Prostate gland (tissue), 2 donors: ENCODE measurements at places on chromosomes 7 and 10. TPM values are rescaled to one million over a fixed set of nuclear protein-coding genes. Genes with fewer than 3 reads are reported as not detected.

- no peaks in the 10 kb centered on the region for H3K27me3 ChIP-seq
- peak; percentile 52 for DNase-seq
- H3K27ac ChIP-seq = peak overlapping the region; percentile 32
- H3K4me3 ChIP-seq = no peak overlapping the region
- peaks cover 8% of the 10 kb centered on the region for H3K4me1 ChIP-seq
These were observed 111.0 kb upstream of the ANLN start for GRCh38 chr7:36278620-36279172.

DNA sequence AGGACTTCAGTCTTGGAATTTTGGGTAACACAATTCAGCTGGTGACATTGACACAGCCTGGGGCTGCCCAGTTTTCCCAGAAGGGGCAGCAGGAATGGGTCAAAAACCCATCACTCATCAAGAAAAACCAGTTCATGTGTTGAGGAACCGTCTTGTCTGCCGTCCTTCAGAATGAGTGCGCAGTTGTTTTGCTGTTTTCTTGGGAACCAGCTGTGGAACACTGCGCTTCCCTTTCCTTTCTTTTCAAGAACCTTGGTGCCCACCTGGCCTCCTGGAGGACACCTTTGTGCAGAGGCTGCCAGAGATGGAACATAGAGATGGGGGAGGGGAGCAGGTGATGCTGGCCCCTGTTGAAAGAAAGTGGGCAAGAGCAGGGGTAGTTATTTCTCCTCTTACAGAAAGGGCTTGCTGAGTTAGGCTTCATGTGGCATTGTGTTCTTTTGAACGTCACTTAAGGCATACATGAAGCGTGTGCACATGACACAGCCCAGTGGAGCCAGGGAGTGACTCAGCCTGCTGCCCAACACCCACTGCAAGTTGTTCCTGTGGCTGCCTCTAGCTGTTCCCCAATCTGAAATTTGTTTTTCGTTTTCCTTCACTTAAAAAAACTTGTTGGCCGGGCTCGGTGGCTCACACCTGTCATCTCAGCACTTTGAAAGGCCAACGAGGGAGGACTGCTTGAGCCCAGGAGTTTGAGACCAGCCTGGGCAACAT, 87.4 kb upstream of the TNS3 start:
- no peaks in the 10 kb centered on the region for H3K27me3 ChIP-seq
- no peak overlapping the region for H3K27ac ChIP-seq
- DNase-seq = no peak
- no peak overlapping the region for H3K4me3 ChIP-seq
- H3K36me3 ChIP-seq = no peaks in the 10 kb centered on the region

- H3K27me3 ChIP-seq = no peaks in the 10 kb centered on the region
- DNase-seq = no peak
- no peaks in the 10 kb centered on the region for H3K36me3 ChIP-seq
These were observed 61.1 kb upstream of the CCDC71L start for GRCh38 chr7:106721816-106722785.

- no peak overlapping the region for H3K4me3 ChIP-seq
- H3K36me3 ChIP-seq = no peaks in the 10 kb centered on the region
- H3K27ac ChIP-seq = no peak overlapping the region
- DNase-seq = no peak
- no peaks in the 10 kb centered on the region for H3K27me3 ChIP-seq
- H3K4me1 ChIP-seq = no peaks in the 10 kb centered on the region
These were observed 86.6 kb upstream of the AGBL3 start for GRCh38 chr7:134899729-134900128.

- no peaks in the 10 kb centered on the region for H3K4me1 ChIP-seq
- no peaks in the 10 kb centered on the region for H3K27me3 ChIP-seq
- no peak overlapping the region for H3K4me3 ChIP-seq
- H3K36me3 ChIP-seq = no peaks in the 10 kb centered on the region
These were observed 503.8 kb downstream of the INHBA start for GRCh38 chr7:41199136-41199535.

- H3K27ac ChIP-seq = no peak overlapping the region
- no peaks in the 10 kb centered on the region for H3K4me1 ChIP-seq
These were observed 10.5 kb upstream of the SRPK2 start for GRCh38 chr7:105399043-105399725.

- H3K4me1 ChIP-seq = no peaks in the 10 kb centered on the region
- H3K36me3 ChIP-seq = no peaks in the 10 kb centered on the region
- no peak for DNase-seq
- no peak overlapping the region for H3K27ac ChIP-seq
These were observed 169.7 kb downstream of the CACNA2D1 start for GRCh38 chr7:82273886-82274285.

DNA sequence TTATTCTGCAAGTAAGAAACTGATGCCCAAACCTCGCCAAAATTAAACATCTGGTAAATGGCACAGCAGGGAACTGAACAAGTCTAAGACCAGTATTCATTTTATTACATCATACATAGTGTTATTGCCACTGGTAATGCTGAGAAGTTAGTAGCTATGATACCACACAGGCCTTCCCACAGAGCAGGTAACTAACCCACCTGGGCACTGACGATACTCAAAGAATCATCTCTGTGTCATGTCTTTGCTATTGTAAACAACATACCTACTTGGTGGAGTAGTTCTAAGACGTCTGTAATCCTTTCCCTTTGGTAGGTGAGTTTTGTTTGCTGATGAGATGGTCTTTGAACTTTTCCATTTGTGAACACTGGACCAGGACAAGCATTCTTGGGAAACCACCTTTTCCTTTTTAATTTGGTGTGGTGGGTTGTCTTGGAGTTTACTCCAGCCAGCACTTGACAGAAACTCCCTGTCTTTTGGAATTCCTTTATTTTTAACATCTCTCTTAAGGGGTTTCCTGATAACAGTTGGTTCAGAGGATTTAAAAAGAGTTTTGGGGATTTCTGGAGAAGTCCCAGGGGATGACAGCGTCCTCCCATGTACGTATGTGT, 40.9 kb downstream of the PDSS1 start:
- H3K36me3 ChIP-seq = no peaks in the 10 kb centered on the region
- no peaks in the 10 kb centered on the region for H3K27me3 ChIP-seq
- DNase-seq = no peak
- H3K4me1 ChIP-seq = no peaks in the 10 kb centered on the region
- H3K27ac ChIP-seq = no peak overlapping the region
- H3K4me3 ChIP-seq = no peak overlapping the region

- no peaks in the 10 kb centered on the region for H3K36me3 ChIP-seq
- no peaks in the 10 kb centered on the region for H3K27me3 ChIP-seq
- H3K4me1 ChIP-seq = no peaks in the 10 kb centered on the region
- H3K4me3 ChIP-seq = no peak overlapping the region
These were observed 5.4 kb downstream of the COBL start for GRCh38 chr7:51311166-51311565.

DNA sequence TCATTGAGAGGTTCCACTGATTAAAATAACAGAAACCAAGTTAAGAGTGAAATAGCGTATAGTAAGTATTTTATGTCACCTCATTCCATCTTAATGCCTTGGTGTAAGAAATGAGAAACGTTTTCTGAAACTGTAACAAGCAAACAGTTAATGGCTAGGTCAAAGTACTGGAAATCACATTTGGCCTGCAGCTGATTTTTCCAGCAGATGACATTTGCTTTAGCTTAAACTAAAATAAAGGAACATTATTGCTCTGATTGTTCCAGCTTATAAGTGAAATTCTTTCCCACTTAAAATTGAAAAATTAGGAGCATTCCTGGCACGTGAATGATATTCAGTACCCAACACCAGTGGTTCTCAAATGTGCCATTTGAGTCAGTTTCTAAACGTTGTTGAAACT, 213.6 kb upstream of the DPP6 start:
- no peaks in the 10 kb centered on the region for H3K36me3 ChIP-seq
- no peak overlapping the region for H3K27ac ChIP-seq
- H3K27me3 ChIP-seq = no peaks in the 10 kb centered on the region
- no peaks in the 10 kb centered on the region for H3K4me1 ChIP-seq

DNA sequence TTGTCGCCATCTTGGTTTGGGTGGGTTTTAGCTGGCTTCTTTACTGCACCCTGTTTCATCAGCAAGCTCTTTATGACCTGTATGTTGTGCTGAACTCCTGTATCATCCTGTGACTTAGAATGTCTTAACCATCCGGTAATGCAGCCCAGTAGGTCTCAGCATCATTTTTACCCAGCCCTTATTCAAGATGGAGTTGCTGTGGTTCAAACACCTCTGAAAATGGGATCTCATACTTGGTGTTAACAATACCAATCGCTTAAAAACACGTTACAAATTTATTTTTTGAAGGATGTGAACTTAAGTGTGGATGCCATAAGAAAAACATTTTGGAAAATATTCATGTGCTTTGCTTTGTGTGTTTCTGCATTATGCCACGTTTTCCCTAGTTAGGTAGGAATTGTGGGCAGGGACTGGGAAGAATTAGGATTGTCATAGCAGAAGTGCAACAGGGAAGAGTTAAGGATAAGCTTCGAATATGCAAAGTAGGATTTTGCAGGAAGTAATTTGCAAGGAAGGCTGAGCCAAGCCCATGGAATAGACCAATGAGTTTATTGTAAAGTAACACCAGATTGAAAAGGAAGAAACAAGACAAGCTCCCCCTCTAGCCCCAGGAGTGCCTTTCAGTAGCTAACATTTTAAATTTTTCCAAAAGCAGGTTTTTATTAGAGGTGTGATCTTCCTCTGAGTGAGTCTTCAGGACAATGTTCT, 56.4 kb downstream of the PRR15 start:
- no peak for DNase-seq
- H3K27me3 ChIP-seq = no peaks in the 10 kb centered on the region
- H3K27ac ChIP-seq = no peak overlapping the region
- no peaks in the 10 kb centered on the region for H3K4me1 ChIP-seq

DNA sequence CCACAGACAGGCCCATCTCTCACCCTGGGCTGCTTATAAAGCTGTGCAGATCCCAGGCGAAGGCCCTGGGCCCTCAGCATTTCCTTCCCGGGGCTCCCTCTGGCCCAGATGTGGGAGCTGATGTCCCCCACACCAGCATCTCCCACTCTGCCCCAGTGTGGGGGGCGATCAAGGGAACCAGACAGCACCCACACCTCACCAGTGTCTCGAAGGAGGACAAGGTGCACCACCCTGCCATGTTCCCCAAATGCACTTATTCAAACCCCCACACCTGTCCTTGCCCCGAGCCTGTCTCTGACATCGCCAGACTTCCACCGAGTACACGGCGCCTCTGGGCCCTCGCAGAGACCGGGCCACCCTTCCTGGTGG, 19.6 kb downstream of the DPYSL4 start:
- no peak overlapping the region for H3K4me3 ChIP-seq
- no peaks in the 10 kb centered on the region for H3K36me3 ChIP-seq
- no peak overlapping the region for H3K27ac ChIP-seq
- no peaks in the 10 kb centered on the region for H3K27me3 ChIP-seq

DNA sequence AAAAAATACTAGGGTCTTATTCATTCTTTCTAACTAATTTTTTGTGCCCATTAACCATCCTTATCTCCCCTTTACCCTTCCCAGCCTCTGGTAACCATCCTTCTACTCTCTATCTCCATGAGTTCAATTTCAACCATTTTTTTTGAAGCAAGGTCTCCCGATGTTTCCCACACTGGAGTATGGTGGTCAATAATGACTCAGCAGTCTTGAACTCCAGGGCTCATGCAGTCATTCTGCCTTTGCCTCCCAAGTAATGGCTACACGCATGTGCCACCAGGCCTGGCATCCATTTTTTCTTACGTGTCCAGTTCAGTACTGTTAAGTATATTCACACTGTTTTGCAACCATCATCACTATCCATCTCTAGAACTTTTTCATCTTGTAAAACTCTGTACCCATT, 60.4 kb downstream of the CYTH3 start:
- H3K27ac ChIP-seq = no peak overlapping the region
- H3K27me3 ChIP-seq = no peaks in the 10 kb centered on the region
- H3K36me3 ChIP-seq = no peaks in the 10 kb centered on the region
- DNase-seq = no peak
- H3K4me3 ChIP-seq = no peak overlapping the region

DNA sequence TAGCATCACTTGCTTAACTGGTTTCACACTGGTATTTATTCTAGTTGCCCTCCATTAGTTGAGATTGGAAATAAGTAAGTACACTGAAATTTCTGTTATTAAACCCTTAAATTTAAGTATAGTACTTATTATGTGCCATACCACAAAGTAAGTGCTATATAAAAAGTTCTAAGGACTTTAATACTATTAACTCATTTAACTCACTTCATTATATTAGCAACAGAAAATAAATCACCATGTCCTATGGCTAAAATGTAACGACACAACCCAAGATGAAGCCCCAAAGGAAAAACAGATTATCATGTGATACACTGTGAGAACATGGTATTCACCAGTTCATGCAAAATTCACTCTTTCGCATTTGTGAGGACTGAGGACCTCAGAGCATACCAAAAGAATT, 70.5 kb downstream of the AGMO start:
- H3K36me3 ChIP-seq = no peaks in the 10 kb centered on the region
- H3K4me3 ChIP-seq = no peak overlapping the region
- no peak for DNase-seq
- no peaks in the 10 kb centered on the region for H3K27me3 ChIP-seq

- DNase-seq = no peak
- no peaks in the 10 kb centered on the region for H3K27me3 ChIP-seq
- H3K4me1 ChIP-seq = no peaks in the 10 kb centered on the region
- H3K27ac ChIP-seq = no peak overlapping the region
- no peaks in the 10 kb centered on the region for H3K36me3 ChIP-seq
These were observed 192.7 kb downstream of the KIF20B start for GRCh38 chr10:89894051-89894450.

GRCh38 chr7:90764848-90765570, 168.9 kb downstream of the CDK14 start:
- no peak overlapping the region for H3K4me3 ChIP-seq
- no peaks in the 10 kb centered on the region for H3K36me3 ChIP-seq
- DNase-seq = no peak
- H3K4me1 ChIP-seq = no peaks in the 10 kb centered on the region
- no peaks in the 10 kb centered on the region for H3K27me3 ChIP-seq

- H3K4me1 ChIP-seq = no peaks in the 10 kb centered on the region
- no peak overlapping the region for H3K27ac ChIP-seq
- H3K4me3 ChIP-seq = no peak overlapping the region
- no peak for DNase-seq
- no peaks in the 10 kb centered on the region for H3K36me3 ChIP-seq
These were observed 22.0 kb downstream of the CSGALNACT2 start for GRCh38 chr10:43160046-43160920.

GRCh38 chr7:36686499-36686898, 37.8 kb downstream of the AOAH start:
- no peak overlapping the region for H3K27ac ChIP-seq
- H3K27me3 ChIP-seq = no peaks in the 10 kb centered on the region
- H3K36me3 ChIP-seq = no peaks in the 10 kb centered on the region
- no peak for DNase-seq
- no peak overlapping the region for H3K4me3 ChIP-seq

GRCh38 chr7:153858355-153858754, 193.8 kb upstream of the DPP6 start:
- no peaks in the 10 kb centered on the region for H3K4me1 ChIP-seq
- H3K27ac ChIP-seq = no peak overlapping the region
- no peak for DNase-seq
- no peaks in the 10 kb centered on the region for H3K36me3 ChIP-seq
- no peak overlapping the region for H3K4me3 ChIP-seq
- no peaks in the 10 kb centered on the region for H3K27me3 ChIP-seq

HELLS gene
- total RNA-seq = 18.4 TPM

SLC13A4 gene
- 9.4 TPM for total RNA-seq

TMEM273 gene
- total RNA-seq = 1.1 TPM

TMEM270 gene
- total RNA-seq = not detected

EVX1 gene
- 5.1 TPM for total RNA-seq

MYOZ1 gene
- total RNA-seq = 1.6 TPM

C10orf53 gene
- total RNA-seq = not detected

GIGYF1 gene
- total RNA-seq = 37.0 TPM

GIMAP4 gene
- 6.9 TPM for total RNA-seq

PGAM2 gene
- 9.7 TPM for total RNA-seq

CYP2C8 gene
- total RNA-seq = 0.36 TPM

BTRC gene
- total RNA-seq = 16.0 TPM
